ENCODE measurements at places on chromosomes 12 and 14.
A peak's percentile ranks its signal among the peaks of the same experiment; 100 is the strongest.

GRCh38 chr14:61750708-61751474 lies 11.3 kb upstream of the SNAPC1 start:
- DNase-seq, result peak; percentile 95

DNA sequence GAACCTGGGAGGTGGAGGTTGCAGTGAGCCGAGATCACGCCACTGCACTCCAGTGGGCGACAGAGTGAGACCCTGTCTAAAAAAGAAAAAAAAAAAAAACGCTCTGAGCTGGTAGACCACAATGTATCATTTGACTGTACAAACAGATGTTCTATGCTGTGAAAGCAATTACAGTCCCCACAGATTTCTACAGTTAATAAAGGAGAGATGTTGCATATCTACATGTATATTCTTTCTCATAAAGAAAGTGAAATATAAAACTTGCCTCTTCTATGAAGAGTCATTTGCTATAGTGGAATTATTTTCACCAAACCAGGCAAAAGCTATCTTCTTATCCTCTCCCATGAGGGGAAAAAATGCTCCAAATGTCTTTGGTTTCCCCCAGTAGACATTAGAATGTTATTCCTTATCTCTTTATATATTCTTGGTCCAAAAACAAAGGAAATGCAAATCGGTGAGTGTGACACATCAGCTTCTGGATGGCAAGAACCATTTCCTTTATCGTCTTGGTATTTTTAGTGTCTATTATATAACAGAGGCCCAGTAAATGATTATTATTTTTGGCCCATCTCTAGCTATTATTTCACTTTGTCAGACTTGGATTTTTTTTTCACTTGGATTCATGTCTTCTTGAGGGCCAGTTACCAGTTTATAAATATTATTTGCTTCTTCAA lies 230.4 kb downstream of the SSPN start:
- no peak for DNase-seq

DNA sequence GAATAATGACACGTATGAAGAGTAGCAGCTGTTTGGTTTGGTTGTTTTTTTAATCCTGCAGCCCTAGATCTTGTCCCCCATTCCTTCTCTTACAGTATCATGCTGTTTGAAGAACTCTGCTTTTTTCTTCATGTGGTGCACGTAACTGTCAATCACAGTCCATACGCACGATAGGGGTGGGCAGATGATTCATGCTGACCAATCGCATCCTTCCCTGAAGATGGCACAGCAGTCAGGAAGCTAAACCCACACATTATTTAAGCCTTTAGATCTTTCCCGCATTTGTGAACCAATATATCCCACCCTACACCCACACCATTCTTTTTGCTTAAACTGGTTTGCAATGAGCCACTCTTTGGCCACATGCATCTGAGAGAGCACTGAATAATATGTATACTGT lies 158.9 kb upstream of the PLEKHA5 start:
- DNase-seq, result no peak

DNA sequence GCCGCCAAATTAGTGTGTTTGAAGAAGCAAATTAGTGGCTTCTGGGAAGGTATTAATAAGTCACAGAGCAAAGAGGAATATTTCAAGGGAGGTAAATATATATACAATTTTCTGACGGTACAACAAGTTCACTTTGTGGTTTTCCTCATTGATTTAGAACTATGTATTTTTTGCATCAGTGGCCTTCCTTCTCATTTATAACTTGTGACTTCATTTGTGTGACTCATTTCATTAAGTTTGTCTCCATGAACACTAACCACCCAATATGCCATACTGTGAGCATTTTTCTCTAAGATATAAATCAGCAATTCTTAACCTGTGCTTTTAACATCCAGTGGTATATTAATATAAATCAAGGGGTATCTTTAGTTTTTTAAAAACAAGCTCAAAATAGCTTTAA lies 29.3 kb upstream of the ARHGAP5 start:
- no peak for DNase-seq

DNA sequence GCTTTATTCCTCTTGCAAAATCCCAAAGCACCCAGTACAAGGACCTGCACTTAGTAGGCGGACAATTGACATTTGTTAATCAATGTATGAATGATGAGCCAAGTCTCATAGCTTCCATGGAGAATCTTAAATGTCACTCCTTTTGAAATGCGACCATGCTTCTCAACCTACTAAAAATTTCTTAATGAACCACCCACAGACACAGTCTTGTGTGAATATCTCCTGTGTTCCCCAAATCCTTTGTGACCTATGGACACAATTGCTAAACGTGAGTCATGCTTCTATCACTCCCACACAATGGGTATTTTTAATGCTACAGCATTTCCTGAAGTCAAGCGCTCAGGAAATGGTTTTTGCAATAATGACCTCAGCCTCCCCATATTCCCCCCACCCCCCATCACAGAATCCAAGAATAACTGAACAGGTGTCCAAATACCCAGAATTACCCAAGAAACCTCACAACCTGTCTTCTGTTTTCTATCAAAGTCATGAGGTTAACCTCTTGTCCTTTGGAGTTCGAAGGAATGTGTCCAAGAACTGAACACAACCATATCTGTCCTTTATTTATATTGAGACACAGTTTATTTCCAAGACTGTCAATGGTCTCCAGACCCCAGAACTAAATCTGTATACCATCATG lies 163.6 kb upstream of the PLEKHG7 start:
- no peak for DNase-seq

DNA sequence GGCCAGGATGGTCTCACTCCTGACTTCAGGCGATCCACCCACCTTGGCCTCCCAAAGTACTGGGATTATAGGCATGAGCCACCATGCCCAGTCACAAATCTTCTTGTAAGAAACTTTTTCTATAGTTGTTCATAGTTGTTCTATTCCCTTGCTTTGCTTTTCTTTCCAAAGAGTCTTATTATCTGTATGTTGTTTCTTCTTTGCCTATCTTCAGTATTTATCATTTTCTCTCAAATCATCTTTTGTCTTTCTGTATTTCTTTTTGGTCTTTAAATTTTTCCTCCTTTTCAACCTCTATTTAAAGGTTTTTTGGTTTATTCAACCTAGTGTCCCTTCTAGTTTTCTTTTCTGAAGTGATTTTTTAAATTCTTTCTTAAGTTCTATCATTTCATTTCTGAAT lies 68.7 kb downstream of the LRP6 start:
- no peak for DNase-seq

DNA sequence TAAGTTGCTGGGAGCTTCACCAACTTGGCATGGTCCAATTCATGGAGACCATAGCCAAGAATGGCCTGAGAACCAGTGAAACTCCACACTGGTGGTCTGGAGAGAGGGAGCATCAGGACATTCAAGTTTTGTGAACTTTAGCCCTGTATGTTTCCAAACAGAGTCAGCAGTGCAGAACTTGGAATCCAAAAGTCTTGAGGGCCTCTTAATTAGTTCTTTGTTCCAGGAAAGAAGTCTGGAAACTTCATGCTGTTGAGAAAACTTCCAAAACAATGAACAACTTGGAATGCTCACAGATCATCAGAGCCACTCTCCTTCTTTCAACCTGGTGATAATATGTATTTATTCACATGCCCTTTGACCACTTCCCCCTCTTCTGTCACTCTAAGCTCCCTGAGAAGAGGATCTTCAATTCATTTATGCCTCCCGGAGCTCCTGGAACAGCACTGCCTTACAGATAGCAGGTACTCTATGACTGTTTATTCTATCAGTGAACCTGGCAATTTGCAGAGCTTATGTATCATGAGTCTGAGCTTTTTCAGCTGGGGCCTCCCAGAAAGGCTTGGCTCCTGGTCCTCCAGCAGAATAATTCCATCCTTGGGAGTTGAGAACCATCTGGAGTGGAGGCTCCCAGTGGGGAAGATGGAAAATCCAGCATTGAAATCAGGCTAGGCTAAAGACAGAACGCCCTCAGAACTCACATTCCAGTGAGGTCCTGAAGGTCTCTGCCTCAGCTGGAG lies 191.4 kb downstream of the KTN1 start:
- DNase-seq, result no peak

GRCh38 chr14:105931808-105932483 lies 405.6 kb downstream of the TMEM121 start:
- no peak for DNase-seq
